Eye (tissue), 1 donor: ENCODE measurements at places on chromosomes 4 and X.

DNA sequence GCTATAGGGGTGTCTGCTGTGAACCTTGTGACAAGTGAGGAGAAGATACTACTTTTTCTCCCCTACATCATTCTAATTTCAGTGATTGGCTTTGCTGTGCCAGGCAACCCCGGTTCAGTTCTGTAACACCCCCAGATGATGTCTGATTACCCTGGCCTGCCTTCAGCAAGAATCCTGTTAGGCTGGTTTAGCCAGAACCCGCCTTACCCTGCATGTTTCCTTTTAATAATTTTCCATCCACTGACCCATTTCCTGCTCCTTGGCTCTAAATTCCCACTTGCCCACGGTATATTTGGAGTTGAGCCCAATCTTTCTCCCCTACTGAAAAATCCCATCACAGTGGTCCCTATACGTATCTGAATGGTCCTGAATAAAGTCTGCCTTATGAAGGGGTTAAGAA is 46.5 kb upstream of the HPSE start:
- no peak for DNase-seq

DNA sequence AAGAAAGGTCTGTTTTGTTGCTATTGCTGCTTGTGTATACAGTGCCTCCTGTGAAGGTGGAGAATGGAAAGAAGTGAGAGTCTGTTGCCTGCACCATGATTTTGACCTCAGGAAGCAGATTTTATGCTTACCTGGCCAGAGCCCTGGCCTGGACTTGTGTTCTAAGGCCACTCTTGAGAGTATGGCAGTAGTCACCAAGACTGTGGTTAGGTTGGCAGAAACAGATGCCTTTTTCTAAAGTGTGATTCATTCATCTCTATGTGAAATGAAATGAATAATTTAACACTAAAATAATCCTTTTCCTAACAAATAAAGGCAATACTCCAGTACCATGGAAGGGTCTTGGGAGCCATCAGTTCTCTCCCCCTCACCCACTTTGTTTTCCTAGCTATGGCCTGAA is 161.8 kb downstream of the DCLK2 start:
- DNase-seq, result no peak

GRCh38 chr4:179145746-179146525 is 1703.7 kb upstream of the AGA start:
- DNase-seq, result no peak

- DNase-seq, result peak; percentile 83
These were observed 778 bp downstream of the CASP3 start for GRCh38 chr4:184648313-184649025.

DNA sequence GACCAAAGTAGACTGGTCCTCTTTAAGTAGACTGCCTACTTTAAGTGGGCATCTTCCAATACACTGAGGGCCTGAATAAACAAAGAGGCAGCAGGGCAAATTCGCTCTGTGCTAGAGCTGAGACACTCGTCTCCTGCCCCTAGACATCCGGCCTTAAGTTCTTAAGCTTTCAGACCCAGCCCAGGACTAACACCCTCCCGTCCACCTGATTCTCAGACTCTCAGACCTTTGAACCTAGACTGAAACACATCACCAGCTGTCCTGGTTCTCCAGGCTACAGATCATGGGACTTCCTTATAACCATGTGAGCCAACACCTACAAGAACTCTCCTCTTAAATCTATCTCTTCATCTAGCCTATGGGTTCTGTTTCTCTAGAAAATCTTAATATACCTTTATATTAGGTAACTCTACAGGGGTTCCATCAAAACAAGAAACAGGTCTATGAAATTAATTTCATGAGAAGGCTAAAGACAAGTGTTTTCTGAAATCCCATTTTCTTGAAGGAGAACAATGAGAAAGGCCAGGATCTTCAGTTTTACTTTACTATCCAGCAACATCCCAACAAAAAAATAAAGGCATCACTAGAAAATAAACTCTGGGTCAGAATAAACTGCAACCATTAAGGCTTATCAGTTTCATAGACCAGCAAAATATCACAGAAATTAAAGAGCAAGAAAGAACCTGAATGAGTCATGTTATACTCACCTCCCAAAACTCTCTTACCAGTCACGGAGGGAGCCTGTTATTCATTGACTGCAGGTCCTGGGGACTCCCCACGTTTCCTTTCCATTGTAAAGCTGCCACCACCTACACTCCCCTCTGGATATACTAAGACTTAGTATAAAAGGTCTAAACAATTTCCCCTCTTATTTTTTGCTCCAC is 14.8 kb downstream of the ADGRA3 start:
- DNase-seq, result no peak

DNA sequence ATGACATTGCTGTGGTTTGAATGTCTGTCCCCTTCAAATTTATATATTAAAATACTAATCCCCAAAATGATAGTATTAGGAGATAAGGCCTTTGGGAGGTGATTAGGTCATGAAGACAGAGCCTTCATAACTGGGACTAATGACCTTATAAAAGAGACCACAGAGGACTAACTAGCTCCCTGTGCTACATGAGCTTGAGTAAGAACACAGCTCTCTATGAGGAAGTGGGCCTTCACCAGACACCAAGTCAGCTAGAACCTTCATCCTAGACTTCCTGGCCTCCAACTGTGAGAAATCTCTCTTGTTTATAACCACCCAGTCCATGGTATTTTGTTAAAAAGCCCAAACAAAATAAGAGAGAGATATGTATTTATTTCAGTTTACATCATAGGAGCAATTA is 242.2 kb upstream of the CTSO start:
- no peak for DNase-seq

GRCh38 chrX:13805241-13805640 is 11.7 kb downstream of the GPM6B start:
- DNase-seq, result no peak

DNA sequence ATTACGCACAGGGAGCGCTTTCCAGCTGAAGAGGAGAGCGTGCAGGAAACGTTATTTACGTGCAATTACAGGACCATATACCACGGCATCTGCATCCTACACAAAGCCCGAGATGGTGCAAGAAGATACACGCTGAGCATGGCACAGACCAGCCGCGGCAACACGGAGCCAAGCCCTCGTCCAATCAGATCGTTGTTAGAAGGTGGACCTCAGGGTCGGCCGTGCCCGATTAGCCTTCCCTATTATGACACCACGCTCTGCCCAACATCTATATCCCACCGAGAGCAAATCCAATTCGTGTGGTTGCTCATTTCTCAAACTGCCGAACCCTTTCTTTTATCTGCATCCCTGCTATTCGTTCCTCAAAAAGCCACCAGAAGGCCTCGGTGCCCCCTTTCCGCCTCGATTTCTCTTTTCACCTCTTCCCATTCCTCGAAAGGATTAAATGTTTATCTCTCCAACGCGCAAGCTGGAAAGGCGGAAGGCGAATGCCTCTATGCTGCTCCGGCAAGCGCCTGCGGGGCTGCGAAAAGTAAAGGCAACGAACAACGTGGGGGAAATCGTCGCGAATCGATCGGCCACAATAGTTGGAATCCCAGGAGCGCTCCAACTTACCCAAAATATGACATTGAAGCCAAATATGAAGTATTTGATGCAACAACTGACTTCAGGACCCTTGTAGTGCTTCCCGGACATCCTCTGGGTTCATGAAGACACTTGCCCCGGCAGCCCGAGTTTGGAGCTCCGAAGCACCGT is 702 bp downstream of the TSPAN5 start:
- DNase-seq, result peak; percentile 89

- DNase-seq, result no peak
These were observed 52.8 kb upstream of the CCDC149 start for GRCh38 chr4:24965627-24966026.

GRCh38 chrX:37830371-37830770 is 17.0 kb downstream of the DYNLT3 start:
- DNase-seq, result no peak

DNA sequence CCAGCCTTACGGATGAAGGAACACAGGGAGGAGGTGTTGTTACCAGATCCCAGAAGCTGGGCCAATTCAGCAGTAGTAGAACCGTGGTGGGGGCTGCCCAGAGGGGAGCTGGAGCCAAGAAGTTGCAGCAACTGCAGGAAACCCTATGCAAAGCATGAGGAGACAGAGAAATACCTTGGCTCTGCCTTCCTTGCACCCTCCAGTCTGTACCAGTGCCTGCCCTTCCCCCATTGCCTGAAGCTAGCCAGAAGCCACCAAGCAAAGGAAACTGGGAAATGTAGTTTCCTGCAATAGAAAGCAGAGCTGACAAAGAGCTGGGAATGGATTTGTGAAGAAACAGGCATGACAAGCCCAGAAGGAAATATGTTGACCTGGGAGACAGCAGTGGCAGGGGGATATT is 108.7 kb upstream of the FUNDC1 start:
- DNase-seq, result peak; percentile 12

GRCh38 chr4:155539746-155540145 is 126.9 kb upstream of the GUCY1A1 start:
- DNase-seq, result no peak

DNA sequence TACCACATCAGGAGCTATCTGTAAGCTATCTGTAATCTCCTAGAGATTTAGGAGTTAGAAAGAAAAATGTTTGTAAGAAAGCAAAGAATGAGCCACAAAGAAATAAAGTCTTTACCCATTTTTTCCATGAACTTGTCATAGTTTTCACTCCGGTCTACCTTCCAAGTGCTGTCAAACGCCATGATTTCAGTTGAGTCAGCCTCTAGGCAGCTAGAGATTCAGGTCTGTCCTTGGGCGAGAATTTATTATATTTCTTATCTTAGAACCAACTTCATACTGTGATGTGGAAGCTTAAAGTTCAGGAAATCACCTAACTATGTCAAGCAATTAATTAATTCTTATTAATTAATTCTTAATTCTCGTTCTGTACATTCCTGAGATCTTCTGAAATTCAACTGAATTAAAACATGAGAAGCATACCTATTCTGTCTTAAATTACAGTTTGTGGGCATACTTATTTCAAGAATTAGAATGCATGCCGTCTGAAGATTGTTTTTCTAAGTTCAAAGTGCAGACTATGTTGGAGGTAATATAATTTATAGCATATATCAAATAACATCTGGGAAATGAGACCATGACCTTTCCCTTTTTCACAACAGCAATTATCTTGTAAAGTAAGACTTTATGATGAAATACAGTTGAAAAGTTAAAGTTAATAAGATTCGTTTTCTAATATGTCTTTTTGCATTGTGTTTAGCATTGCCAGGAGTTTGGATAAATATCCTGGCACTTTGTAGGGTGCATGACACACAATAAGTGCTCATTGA is at the start of gene FABP2:
Gene FABP2 (minus strand): TSS at position 218 of the 767 bp plus-strand sequence. CDS start 36 bp downstream, at position 182.
- no peak for DNase-seq

DNA sequence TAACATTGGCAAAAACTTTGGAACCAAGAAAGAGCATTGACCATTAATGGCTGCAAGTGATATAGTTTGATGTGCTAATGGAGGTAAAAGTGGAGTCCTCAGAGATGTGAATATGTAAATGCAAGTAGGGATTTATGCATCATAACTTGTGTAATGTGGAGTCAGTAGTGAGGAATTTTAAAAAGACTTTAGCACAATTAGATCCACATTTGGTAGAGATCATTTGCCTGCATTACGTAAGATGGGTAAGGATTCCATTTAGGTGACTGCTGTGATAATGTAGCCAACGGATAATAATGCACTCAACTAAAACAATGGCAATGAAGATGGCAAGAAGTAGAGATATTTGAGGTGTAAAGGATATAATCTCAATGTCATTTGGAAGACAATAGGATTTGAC is 1128.4 kb downstream of the ADGRL3 start:
- no peak for DNase-seq

DNA sequence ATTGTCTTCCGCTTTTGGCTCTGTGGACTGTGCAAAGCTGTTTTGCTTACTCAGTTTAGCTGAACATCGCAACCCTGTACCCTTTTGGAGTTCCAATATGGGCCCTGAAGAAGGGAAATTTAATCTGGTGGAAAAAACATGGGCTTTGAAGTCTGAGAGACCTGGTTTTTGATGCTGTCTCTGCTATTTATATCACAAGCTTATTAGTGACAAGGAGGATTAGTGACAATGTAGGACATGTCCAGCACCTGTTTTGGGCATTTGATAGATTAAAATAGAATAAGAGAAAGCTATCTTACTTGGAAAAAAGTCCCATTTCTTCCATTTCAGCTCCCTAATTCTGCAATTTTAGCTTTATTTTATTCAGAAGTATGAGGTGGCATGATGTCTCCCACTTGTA is 417.3 kb downstream of the SPRY1 start:
- DNase-seq, result no peak

DNA sequence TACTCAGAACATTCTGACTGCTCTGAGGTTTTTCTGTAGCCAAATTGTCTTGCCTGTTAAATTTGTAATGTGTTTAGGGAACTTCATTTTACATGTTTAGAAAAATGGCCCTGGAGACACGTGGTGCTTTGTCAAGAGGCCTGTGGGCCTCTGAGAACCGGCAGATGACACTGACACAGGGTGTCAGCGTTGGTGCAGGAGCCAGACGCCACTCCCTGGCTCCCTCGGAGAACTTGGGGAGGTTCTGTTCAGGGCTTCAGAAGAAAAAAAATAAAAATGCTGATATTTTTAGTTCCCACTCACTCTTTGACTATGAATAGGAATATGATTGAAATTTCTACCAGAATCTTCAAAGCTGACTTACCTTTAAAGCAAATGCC is 190.9 kb upstream of the GATB start:
- DNase-seq, result peak; percentile 11

- DNase-seq, result peak; percentile 54
These were observed 143.9 kb downstream of the KLHL13 start for GRCh38 chrX:117972711-117973109.

DNA sequence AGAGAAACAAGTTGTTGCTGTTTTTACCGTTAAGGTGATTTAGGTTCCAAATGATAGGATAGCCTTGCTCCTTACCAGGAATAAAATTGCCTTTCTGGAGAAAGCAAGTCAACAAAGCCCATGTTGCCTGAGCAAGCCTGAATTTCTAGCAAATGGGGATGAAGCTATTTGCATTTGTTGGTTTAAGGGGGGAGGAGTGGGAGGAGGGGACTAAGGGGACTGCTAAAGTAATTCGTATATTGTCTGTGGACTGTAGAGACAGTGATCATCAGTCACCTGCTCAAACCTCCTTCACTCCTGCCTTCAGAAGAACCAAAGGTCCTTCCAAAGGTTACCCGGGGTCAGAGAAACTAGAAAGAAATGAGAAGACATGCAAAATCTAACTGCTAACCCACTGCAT is 65.8 kb downstream of the SCML2 start:
- DNase-seq, result no peak

- no peak for DNase-seq
These were observed 66.8 kb upstream of the SMAD1 start for GRCh38 chr4:145414841-145415240.

DNA sequence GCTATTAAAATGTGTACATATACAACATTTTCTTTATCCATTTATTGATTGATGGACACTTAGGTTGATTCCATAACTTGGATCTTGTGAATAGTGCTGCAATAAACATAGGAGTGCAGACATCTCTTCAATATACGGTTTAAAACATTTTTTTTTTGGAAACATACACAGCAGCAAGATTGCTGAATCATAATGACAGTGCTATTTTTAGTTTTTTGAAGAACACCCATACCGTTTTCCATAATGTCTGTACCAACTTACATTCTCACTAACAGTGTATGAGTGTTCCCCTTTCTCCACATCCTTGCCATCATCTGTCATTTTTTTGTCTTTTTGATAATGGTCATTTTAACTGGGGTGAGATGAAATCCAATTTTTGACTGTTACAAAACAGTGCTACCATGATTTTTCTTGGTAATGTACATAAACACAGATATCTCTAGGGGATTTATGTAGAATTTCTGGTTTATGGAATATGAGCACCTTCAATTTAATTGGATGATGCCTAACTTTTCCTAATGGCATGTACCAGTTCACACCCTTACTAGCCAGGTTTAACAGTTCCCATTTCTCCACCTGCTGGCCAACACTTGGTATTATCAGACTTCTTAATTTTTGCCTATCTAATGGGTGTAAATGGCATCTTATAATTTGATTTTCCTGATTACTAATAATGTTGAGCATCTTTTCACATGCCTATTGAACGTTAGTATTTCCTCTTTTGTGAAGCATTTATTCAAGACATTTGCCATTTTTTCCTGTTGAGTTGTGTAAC is 21.0 kb upstream of the TMSB15B start:
- peak; percentile 11 for DNase-seq
